ENCODE measurements at places on chromosomes 5 and 9.
A peak's percentile ranks its signal among the peaks of the same experiment; 100 is the strongest.

- DNase-seq: no peak
Observed at GRCh38 chr9:98254228-98255060, 1.0 kb downstream of the TBC1D2 start.

GRCh38 chr9:18610956-18611355 lies 137.0 kb downstream of the ADAMTSL1 start:
- no peak for DNase-seq

GRCh38 chr5:112960863-112961504 lies 15.6 kb upstream of the DCP2 start:
- no peak for DNase-seq

GRCh38 chr5:167835146-167835545 lies 456.3 kb upstream of the WWC1 start:
- peak; percentile 43 for DNase-seq

DNA sequence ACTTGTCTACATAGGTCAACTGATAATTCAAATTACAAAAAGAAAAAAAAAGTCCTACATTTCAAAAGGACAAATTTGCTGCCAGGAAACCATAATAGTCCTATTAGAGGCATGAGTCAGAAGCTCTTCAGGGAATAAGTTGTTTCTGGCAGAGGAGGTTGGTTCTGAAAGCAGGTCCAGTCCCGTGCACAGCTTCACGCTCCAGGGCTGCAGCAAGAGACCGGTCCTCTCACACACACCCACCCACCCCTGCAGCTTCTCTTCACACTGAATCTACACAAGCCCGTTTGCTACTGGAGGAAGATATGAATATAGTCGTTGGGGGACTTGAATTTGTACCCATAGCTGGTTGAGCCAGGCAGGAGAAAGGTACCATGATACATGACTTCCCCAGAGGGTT lies 36.9 kb upstream of the SLC1A3 start:
- peak; percentile 52 for DNase-seq

GRCh38 chr5:35963381-35963843 lies 25.0 kb upstream of the CAPSL start:
- DNase-seq: peak; percentile 12
